ENCODE measurements at places on chromosomes 12 and 14.

DNA sequence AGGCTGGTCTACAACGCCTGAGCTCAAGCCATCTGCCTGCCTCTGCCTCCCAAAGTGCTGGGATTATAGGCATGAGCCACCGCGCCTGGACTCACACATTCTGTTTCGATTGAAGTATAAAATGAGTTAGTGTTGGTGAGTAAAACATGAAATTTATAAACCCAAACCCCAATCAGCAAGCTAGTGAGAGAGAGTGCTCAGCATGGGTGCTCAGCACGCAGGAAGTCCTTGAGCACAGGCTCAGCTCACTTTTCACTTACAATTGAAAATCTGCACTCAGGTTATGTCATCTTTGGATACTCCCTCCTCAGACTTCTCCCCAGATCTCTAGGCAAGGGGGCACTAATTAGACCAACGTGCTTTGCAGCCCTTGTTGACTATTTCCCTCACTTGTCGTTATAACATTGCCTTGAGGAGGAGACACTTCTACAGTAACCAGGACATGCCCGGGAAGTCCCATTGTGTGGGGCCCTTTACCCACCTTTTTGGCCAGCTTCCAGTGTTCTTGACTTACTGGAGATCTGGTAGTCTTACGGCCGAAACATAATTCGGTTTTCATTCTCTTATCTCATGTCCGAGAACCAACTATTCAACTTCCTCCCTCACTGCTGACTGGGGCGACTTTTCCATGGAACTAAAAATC lies 68.5 kb upstream of the AMN1 start:
- no peak for DNase-seq

- no peak for DNase-seq
Measured at GRCh38 chr12:107544937-107545336, 140.7 kb upstream of the PWP1 start.

- no peak for DNase-seq
Measured at GRCh38 chr14:92105893-92106142, 564 bp downstream of the ATXN3 start.

DNA sequence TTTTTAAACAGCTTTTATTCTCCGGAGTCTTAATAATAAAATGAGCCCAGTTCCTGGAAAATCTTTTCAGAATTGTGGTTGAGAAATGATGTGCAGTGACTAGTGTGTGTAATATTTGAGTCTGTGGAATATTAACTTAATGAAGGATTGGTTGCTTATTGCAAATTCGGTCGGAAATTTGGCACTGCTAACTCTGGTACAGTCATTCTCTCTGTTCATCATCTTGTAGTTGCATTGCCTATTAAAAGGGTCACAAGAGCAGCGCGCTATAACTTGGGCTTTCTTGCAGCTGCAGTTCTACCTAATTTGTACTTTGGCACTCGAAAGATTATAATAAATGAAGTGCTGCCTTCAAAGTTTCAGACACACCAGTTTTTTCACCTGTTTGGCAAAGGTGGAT lies 146.0 kb downstream of the FLRT2 start:
- no peak for DNase-seq

- DNase-seq: no peak
Measured at GRCh38 chr14:71554959-71555612, 377.1 kb upstream of the RGS6 start.

DNA sequence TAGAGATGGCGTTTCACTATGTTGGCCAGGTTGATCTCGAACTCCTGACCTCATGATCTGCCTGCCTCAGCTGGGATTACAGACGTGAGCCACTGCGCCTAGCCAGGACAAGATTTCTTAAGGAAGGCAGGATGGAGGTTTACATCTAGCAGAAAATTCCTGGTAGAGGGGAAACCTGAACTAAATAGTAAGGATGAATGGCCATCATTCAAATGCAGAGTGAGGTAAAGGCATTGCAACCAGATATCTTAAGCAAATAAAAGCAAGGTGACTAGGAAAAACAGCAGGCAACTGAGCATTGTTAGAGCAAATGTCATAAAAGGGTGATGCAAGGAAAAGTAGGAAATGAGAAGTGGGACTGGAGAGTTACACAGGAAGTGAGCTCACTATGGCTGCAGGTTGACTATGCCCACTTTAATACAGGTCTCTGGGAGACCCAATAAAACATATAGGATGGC lies 133.0 kb downstream of the SOX5 start:
- DNase-seq: no peak

DNA sequence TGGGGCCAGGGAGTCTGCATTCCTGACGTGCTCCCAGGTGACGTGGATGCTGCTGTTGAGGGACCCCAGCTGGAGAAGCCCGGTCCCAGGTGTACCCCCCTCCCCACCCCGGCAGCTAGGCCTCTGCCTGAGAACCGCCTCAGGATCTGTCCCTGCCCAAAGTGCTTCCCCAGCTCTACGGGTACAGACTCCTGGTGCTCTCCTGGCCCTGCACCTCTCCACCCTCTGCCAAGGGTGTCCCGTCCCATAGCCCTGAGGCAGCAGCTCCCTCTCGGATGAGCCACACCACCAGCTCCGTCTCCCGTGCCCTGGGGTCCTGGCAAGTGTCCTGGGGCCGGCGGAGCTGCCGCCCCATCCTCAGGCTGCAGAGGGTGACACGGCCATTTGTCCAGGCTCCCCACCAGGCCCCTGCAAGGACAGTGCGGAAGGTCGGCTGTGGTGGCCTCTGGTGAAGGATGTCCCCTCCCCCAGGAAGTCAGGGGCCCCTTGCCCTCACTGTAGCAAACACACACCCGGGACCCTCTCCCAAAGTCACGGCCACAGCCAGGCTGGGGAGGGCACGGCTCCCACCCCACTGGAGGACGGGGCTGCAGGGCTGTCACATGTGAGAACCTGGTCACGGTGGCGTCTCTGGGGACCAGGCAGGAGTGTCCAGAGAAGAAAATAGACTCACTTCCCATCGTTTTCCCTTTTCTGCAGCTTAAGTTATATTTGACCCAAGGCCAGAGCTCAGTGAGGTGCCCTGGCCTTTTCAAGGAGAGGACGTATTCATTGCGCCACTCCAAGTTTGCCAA lies 74.4 kb upstream of the FBRSL1 start:
- no peak for DNase-seq

DNA sequence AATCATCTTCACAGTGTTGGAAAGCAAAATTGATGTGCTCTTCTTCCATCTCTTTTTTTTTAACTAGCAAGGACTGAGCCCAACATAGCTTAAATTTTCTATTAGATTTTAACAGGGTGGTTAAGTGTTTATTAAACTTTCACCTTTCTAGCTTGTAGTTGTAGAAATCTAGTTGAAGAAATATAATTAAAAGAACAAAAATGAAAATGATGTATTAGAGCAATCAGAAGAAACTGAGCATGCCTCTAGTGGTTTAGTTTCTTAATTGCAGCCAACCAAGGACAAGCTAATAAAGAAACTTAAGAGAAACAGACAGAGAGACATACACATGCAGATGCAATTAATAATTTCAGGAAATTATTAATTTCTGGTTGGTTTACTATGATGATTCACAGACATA lies 673.0 kb upstream of the LMO3 start:
- no peak for DNase-seq

- no peak for DNase-seq
Measured at GRCh38 chr12:91422811-91423692, 240.4 kb upstream of the DCN start.
